Activated naive CD4-positive, alpha-beta T cell treated with anti-CD3 and anti-CD28 coated beads, Interleukin-2, amount 10 ng/mL, durations not matched to agents 7 days and 5 days (primary cell): ENCODE measurements at places on chromosomes 1 and 21.

GRCh38 chr1:235368428-235368827 is 1.2 kb downstream of the TBCE start:
- no peak for DNase-seq

DNA sequence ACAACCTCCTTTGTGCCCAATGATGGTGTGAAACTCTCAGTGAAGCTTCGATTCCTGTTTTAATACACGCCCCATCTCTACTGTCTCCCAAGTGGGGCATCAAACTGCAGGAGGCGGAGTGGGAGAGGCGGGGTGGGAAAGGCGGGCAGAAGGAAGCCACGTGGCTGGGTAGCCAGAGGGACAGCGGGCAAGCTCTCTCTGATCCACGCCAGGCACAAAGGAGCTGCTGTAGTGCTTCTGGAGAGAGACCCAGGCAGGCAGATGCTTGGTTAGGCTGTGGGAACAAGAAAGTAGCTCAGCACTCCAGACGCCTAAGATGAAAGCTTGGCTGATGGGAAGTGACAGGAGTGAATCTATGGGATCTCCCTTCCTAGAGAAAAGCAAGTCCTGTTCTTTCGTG is 25.7 kb downstream of the TRIM67 start:
- no peak for DNase-seq

- DNase-seq, result no peak
Observed at GRCh38 chr1:32521165-32521564, 18.1 kb upstream of the ZBTB8A start.

GRCh38 chr1:219278288-219278687 is 104.6 kb downstream of the LYPLAL1 start:
- no peak for DNase-seq

DNA sequence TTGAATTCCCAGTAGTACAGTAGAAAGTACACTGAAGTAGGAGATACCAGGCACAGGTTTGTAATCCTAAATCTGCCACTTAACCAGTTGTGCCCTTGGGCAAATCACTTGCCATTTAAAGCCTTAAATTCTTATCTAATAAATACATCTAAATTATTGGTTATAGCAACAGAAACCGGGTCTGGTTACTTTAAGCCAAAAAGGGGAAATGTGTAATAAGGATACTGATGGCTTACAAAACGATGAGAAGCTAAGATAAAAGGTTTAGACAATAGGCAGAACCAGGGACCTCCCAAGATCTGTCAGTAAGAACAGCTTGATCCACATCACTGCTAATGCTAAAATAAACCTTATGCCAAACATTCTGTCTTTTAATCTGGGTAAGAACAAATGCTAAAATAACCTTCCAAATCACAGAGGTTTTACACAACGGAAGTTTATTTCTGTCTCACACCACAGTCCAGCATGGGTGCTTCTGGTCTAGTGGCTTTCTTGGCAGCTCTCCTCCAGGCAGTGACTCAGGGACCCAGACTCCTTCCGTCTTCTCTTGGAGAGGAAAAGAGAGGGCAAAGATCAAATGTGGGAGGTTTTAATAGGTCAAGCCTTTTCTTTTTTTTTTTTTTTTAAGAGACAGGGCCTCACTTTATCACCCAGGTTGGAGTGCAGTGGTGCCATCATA is 16.5 kb upstream of the ZMYM1 start:
- no peak for DNase-seq

DNA sequence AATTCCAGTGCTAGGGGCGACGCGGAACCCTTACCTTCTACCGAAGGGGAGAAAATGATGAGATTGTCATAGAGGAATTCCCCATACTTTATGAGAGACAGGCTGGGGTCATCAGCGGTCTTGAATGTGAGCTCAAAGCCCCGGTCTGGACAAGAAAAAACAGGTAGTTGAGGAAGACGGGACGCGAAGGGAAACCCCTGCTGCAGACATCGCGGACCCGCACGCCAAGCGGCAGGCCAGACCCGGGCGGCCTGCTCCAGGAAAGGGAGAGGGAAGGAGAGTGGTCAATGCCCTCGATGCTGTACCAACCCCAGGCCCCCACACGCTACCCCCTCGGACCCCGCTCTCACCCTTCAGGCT is 342 bp downstream of the DDOST start:
- no peak for DNase-seq

GRCh38 chr1:50251702-50252101 is 143.0 kb downstream of the ELAVL4 start:
- DNase-seq, result no peak

- no peak for DNase-seq
Observed at GRCh38 chr1:171754353-171754705, 12.5 kb upstream of the VAMP4 start.

- no peak for DNase-seq
Observed at GRCh38 chr1:189538271-189538670, 939.4 kb downstream of the BRINP3 start.

DNA sequence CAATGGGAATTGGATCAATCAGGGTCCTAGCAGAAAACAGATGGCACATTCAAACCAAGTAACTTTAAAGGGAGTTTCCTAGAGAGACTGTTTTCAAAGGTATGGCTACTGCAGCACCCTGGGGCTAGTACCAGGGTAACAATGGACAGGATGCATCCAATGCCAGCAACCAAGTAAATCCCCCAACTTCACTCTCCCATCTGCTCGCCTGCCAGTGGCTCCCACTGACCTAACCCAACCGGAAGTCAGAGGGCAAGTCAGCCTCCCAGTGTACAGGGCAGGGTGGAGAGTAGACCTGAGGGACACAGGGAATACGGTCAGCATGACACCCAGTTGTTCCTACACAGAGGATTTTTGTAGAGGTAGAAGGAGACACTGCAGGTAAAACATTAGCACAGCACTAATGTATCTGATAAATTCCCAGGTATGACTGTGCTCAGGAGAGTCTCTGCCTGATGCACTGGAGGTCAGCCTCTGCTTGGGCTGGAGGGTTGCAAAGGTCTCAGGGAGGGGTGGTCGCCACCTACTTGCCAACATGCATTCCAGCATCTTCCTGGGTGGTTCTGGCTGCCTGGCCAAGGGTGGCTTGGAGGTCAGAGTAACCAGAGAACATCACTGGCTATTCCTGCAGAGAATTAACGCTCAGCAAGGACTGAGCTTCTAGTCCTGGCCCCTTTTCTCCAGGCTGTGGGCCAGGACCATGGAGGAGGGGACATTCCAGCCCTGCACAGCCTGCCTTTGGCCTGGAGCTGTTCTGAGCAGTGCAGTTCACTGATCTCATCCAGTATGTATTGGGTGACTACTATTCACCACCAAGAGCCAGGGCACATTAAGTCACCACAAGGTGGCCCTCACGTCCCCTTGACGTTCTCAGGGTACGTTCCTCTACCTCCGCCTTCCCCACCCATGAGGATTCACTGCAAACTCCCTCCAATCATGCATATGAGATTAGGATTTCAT is 5.1 kb upstream of the GJA4 start:
- DNase-seq, result no peak

GRCh38 chr1:67664048-67664447 is 21.0 kb upstream of the GADD45A start:
- DNase-seq, result no peak

GRCh38 chr1:56399326-56399725 is 180.0 kb downstream of the PLPP3 start:
- no peak for DNase-seq

GRCh38 chr1:248733566-248733965 is 22.0 kb downstream of the LYPD8 start:
- DNase-seq, result no peak

DNA sequence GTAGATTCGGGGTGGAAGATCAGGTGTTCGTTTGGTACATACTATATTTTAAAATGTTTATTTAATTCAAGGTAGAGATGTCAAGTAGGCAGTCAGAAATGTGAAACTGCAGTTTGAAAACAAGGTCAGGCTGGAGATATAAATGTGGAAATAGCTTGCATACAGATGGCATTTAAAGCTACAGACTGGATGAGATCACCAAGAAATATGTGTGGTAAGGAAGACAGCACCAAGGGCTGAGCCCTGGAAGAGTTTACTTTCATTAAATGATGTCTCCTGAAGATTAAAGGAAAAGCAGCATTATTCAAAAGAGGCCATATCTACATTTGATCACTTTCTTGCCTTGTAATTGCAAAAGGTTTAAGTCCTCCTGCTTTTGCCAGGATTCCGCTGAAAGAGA is 271.3 kb downstream of the PTBP2 start:
- no peak for DNase-seq

DNA sequence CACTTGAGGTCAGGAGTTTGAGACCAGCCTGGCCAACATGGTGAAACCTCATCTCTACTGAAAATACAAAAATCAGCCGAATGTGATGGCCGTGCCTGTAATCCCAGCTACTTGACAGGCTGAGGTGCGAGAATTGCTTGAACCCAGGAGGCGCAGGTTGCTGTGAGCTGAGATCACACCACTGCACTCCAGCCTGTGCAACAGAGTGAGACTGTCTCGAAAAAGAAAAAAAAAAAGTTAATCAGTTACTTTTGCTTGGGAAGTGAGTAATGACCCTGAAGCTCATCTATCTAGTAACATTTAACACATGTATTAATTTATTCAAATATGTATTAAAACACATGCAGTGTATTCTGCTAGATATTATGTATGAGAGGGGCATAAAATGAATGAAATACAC is 49.4 kb downstream of the ZNF326 start:
- DNase-seq, result no peak

DNA sequence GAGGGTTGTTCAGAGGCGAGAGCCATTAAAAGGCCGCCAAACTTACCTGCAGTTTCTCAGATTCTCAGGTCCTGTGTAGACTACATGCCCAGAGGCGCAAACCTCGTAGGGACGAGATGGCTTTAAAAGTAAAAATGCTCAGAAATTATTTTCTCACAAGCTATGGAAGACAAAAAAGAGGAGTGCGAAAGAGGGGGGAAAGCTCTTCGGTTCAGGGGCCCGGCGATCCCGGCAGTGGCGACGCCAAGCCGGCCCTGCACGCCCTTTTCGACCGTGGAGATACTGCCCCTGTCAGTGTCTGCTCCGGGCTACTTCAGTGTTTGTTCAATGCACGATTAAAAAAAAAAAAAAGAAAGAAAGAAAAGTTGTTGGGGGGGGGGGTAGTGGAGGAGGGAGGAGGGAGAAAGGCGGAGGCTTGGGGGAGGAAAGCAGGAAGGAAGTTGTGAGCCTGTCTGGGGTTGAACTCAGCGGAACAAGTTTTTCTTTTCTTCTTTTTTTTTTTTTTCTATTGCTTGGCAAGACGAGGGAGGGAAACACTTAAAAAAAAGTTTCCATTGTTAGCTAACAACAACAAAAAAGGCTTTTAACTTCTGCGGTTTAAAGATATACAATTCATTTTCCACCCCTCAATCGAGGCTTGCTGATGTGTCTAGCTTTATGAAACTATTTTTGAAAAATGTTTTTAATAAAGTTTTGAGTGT is at the start of gene ITPKB:
Gene ITPKB (minus strand): TSS at position 288 of the 701 bp plus-strand sequence. CDS start 1,824 bp downstream, outside the sequence.
- DNase-seq, result peak; percentile 80

GRCh38 chr1:42834803-42835202 is 11.6 kb upstream of the ZNF691 start:
- DNase-seq, result no peak

DNA sequence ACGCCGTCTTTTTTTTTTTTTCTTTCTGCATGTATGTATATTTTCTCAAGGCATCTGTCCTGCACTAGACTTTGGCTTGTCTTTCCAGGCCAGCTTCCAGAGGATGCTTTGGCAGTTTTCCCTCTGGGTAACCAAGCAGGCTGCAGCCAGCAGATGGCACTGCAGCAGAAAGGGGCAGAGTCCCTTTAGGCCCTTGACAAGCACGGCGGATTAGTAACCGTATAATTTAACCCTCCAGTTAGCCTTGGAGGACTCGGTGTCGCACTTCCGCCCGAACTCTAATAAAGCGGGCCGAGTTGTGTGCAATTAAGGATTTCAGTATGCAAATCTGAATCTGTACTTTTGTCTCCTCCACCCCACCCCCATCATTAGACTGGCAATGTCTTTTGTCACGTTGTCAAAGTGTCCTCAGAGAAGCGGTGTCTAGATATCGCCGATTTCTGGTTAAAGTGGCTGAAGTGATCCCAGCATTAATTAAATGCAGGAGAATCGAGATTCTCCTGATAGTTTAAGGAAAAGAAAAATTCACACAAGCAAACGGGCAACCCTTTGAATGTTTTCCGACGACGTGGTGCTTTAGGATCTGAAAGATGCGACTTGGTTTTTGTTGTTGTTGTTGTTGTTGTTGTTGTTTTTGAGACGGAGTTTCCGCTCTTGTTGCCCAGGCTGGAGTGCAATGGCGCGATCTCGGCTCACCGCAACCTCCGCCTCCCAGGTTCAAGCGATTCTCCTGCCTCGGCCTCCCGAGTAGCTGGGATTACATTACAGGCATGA is 1.1 kb upstream of the TMEM167B start:
- peak; percentile 41 for DNase-seq

GRCh38 chr1:27074175-27074780 is 61.6 kb upstream of the TENT5B start:
- no peak for DNase-seq

- no peak for DNase-seq
Observed at GRCh38 chr1:112247036-112247597, 148.9 kb upstream of the CTTNBP2NL start.

GRCh38 chr21:34724857-34725195 is 56.0 kb downstream of the CLIC6 start:
- no peak for DNase-seq
